Thoracic aorta endothelial cell (primary cell): ENCODE measurements at places on chromosomes 16 and 17. TPM values are rescaled to one million over a fixed set of nuclear protein-coding genes. Genes with fewer than 3 reads are reported as not detected.

Gene TMEM170A
- total RNA-seq: 32.4 and 44.2 TPM in 2 replicates

Gene CHAD
- total RNA-seq: not detected in 2 replicates

Gene MAFG
- total RNA-seq: 20.7 and 22.2 TPM in 2 replicates

Gene TPSG1
- not detected in 2 replicates for total RNA-seq

Gene FAM83G
- total RNA-seq: 12.6 and 16.9 TPM in 2 replicates
